ENCODE measurements at places on chromosomes 2 and 18.

DNA sequence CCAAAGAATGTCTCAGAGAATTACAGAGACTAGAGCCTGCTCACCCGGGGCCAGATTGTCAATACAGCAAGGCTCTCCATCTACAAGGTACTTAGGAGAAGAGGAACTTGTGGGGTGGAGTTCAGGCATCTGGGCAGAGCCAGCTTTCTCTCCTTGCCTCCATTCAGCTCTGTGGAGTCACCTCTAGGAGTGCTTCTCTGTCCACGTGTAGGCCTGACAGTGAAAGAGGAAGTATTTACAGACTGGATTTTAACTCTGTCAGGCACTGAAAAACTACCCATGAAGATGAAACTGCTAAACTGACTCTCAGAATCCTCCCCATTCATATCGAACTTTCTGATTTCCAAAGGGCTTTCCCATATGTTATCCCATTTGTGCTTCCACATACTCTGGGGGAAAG lies 315.6 kb downstream of the SETBP1 start:
- DNase-seq = no peak

DNA sequence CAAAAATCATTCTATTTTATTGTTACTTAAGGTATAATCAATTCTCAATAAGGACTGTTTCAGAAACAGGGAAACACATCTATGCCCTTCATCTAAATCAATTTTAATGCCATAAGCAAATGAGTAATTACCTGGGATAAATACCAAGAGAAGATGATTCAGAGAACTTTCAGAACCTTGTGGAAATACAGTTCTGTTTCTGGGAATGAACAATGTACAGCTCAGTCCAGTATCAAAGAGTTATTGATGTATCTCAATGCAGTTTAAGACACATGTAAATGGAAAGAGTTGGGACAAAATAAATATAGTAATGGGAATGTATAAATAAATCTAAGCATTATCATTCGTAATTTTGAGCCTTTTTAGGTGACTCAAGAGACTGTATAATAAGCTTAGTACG lies 60.1 kb downstream of the PTPN2 start:
- DNase-seq = no peak

GRCh38 chr18:44969214-44969795 lies 288.6 kb downstream of the SETBP1 start:
- no peak for DNase-seq

GRCh38 chr2:57376985-57377384 lies 669.6 kb upstream of the VRK2 start:
- DNase-seq = no peak

DNA sequence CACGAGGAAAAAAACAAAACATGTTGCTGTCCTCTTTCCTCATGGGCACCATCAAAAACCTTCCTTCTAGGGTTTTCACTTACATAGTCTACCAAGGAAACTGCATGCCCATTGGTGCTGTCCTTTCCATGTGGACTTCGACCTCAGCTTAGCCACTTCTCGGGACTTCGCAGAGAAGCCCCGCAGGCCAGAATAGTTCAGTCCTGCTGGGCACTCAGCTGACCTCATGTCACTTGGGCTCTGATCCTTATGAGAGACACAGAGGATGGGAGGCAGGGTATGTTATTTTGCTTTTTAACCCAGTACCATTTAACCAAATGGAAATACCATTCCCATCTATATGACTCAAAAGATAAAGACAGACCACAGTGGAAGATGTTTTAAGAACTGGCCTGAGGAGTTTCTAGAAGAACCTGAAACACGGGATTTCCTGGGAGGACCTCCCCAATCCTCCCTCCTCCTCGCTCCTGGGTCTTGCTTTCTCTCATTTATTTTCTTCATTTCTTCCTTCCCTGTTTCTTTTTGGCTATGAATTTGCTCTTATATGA lies 28.4 kb downstream of the AAK1 start:
- no peak for DNase-seq

GRCh38 chr2:182818925-182819324 lies 47.5 kb downstream of the FRZB start:
- DNase-seq = no peak

DNA sequence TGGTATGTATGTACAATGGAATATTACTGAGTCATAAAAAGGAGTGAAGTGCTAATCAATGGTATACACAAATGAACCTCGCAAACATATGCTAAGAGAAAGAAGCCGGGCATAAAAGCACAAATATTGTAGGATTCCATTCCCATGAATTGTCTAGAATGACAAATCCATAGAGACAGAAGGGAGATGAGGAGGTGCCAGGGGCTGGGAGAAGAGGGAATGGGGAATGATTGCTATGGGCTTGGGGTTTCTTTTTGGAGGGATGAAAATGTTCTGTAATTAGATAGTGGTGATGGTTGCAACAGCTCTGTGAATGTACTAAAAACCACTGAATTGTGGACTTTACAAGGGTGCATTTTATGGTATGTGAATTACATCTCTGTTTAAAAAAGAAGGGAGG lies 73.5 kb downstream of the GLI2 start:
- no peak for DNase-seq

- no peak for DNase-seq
Observed at GRCh38 chr2:128503399-128504245, 185.0 kb upstream of the HS6ST1 start.

DNA sequence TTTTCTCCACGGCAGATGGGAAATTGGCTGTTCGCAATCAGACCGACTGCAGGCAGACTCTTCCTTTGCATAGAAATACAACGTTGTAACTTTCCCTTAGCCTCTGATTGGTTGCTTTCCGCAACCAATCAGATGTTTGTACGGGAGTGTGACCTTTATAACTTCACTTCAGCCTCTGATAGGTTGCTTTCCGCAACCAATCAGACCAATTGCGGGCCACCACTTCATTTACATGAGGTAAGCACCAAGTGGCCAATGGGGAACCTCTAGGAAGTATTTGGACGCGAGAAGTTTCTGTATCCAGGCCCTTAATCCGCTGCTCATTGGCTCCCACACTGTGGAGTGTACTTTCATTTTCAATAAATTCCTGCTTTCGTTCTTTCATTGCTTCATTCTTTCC lies 19.1 kb downstream of the SLC25A12 start:
- no peak for DNase-seq

GRCh38 chr2:129738799-129739198 lies 240.7 kb upstream of the RAB6C start:
- no peak for DNase-seq

- DNase-seq = no peak
Observed at GRCh38 chr2:45132551-45132950, 123.3 kb upstream of the SIX2 start.

- no peak for DNase-seq
Observed at GRCh38 chr2:2640818-2641217, 309.7 kb upstream of the MYT1L start.

- DNase-seq = no peak
Observed at GRCh38 chr18:25503567-25504081, 151.7 kb upstream of the ZNF521 start.

DNA sequence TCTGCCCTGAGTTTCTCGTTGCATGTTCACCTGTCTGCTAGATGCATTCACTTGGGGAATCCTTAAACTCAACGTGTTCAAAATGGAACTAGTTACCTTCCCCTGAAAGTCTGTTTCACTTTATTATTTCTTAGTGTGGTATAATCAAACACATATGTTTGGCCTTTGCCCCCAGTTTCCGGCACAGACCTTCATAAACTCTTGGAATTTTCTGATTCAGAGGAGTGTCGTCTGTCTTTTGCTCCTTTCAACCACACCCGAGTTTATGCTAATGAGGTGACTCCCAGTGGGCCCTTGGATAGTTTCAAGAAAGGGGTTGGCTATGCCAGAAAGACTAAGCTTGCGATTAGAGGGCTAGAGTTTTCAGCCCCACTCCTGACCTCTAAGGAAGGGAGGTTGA lies 198.9 kb downstream of the CDCA7 start:
- no peak for DNase-seq

DNA sequence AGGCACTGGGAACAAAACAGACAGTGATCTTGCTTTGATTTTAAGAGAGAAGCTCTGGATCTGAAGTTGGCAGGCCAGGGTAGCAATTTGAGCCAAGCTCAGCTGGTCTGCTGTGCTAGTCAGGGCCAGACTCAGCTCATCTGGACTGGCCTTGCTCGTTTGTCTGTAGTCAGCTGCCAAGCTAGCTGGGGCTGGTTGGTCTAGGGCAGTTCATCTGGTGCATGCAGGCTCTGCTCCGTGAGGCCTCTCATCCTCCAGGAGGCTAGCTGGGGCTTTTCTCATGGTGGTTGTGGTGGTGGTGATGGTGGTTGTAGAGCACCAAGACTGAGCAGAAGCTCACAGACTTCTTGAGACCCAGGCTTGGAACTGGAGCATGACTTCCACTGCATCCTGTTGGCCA lies 10.3 kb downstream of the FBLN7 start:
- no peak for DNase-seq

GRCh38 chr18:59466980-59467379 lies 107.9 kb upstream of the LMAN1 start:
- no peak for DNase-seq

- no peak for DNase-seq
Observed at GRCh38 chr18:68417826-68418225, 297.1 kb downstream of the TMX3 start.

GRCh38 chr18:6605115-6605869 lies 124.2 kb upstream of the ARHGAP28 start:
- DNase-seq = no peak

- no peak for DNase-seq
Observed at GRCh38 chr18:13246121-13246520, 27.6 kb downstream of the LDLRAD4 start.

- DNase-seq = no peak
Observed at GRCh38 chr2:68968221-68968620, 6.2 kb upstream of the GKN1 start.

DNA sequence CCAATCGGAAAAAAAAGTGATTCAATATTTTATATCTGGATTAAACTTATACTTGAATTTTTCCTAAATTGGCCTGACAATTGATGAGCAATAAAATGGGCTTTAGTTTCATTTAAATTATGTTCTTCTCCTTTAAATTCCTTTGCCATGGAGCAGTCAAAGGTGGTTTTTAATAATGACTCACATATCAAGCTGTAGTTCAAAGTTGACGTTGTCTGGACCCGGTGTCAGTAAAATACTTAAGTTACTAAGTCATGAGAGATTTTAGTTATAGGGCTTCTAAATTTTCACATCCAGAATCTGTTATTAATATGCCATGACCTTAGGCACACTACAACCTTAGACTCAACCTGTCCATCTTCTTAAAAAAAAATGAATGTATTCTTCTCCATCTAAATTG lies 62.5 kb downstream of the CDH2 start:
- no peak for DNase-seq

DNA sequence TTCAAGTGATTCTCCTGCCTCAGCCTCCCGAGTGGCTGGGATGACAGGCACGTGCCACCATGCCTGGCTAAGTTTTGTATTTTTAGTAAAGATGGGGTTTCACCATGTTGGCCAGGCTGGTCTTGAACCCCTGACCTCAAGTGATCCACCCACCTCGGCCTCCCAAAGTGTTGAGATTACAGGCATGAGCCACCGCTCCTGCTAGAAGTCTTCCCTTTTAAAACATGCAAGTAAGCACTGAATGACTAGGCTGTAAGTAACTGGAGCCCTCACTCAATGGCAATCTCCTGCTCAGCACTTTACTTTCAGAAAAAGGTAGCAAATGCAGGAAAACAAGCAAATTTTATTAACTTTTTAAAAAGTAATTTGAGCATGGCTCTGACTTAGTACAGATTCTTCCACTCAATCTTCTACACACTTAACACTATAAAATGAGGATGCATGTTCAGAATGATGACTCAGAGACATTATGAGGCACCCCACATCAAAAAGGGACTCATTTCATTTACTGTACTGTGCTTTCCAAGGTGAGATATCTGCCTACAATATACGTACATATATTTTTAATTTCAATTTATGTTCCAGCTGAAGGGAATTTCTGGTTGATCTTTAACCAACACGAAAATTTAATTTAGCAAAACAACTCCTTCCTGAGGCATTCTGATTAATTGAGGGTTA lies 6.6 kb upstream of the NCK2 start:
- no peak for DNase-seq

GRCh38 chr2:3503046-3503445 lies 16.3 kb downstream of the ADI1 start:
- no peak for DNase-seq

DNA sequence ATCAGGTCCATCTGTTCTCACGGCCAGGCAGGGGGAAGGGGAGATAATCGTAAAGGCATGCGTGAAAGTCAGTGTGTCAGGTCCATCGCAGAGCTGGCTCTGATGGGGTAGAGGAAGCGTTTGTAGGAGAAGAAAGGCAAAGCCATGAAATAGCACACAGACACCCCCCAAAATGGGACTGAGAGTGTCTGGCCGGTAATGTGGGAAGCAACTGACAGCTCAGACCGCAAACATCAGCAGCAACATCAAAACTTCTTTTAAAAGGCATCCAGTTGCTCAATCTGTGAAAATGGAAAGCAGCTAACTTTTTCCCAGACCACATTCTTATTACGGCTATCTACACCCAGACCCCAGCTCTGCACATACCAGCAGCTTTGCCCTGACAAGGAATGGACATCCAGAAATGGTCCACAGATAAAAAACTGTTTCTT lies 232.6 kb downstream of the EN1 start:
- no peak for DNase-seq

DNA sequence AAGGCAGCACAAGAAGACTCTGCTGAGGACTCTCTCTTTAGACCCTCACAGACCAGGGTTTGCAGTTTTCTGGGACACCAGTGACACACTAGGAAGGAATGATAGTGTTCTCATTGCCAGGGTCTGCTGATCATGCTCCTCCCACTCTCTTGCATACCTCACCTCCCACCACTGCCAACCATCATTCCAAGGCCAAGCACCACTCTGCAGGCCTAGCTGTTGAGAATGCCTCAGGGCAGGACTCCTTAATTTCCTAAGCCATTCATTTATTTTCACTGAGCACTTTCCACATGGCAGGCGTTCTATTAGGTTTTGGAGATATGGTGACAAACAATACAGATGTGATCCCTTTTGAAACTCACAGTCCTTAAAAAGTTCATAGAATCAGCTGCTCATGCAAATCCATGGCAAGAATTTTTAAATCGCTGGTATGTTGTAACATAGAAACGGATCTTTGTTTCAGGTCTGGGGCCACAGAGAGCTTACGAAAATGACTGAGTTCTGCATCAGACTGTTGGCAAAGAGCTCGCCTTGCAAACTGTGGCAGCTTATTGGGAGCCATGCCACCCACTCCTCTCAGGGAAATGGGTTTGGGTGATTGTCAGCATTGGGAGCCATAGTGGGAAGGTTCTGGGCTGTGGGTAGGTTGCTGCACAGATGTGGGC lies 78.5 kb downstream of the XDH start:
- DNase-seq = no peak

DNA sequence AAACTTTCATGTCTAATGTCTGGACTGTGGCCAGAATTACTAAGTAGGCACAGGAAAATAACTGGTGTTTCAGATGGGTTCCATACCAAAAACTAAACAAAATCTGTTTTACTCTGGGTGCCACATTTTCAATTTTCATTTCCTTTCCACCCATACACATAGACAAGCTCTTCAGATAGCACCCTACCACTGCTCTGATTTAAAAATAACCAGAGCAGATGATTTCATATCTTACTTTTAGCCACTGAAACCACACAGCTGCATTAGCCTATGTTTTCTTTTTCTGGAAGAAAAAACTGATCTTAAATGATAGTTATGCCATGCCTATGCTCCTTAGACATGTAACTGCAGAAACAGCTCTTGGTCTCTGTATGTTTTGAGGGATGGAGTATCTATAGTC lies 647.6 kb downstream of the CPS1 start:
- no peak for DNase-seq

Measured in activated CD4-positive, alpha-beta T cell treated with anti-CD3 and anti-CD28 coated beads for 48 hours (primary cell).